ENCODE measurements at places on chromosomes 4 and X.

- no peak for DNase-seq
These were observed 210.9 kb upstream of the FAM241A start for GRCh38 chr4:111934314-111934713.

DNA sequence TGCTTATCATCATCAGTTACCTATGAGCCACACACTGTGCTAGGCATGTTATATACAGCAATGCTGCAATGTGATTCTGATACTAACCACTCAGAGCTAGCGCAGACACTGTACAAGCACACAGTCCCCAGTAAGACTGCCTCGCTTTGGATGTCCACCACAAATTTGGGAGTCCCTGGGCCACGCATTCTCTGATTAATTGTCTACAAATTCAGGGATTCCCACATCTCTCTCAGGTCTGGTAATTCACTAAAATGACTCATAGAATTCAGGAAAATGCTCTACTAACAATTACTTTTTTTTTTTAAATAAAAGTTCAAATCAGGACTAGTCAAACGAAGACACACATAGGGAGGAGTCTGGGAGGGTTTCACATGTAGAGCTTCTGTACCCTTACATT, 652.1 kb upstream of the AADAT start:
- no peak for DNase-seq

DNA sequence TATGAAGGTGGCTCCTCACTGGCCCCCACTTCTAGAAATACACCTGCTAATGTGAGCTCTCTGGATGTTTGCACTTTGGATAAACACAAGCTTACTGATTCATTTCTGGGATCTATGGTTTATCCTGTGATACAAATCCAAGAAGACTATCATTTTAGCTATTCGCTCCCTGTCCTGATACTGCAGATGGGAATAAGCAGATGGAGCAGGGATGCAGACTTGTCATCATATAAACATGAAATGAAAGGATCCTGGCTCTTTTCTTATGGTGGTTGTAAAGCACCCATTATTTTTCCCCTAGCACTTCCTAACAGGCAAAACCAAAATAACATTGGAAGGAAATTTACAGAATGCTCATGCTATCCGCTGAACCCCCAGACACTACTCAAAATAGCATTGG, 162.9 kb upstream of the NOCT start:
- no peak for DNase-seq

DNA sequence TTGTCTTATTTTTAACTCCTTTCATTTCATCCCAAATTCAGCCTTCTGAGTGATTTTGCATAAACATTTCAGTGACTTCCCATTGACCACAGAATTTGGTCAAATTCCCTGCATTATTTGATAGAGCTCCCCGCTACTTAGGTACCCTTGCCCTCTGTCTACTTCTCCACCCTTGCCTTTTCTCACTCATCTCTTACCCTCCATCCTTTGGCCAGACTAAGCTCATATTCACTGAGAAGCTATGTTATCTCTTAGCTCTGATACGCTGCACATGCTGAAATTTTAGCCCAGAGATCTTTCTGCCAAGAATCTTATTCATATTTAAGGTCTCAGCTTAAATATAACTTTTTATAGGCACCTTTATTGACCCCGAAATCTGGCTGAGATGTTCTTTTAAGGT, 1031.9 kb downstream of the ADGRL3 start:
- no peak for DNase-seq

GRCh38 chr4:2085496-2085901, 26.4 kb downstream of the NAT8L start:
- no peak for DNase-seq

GRCh38 chr4:157806184-157806583, 366.6 kb downstream of the GASK1B start:
- no peak for DNase-seq

GRCh38 chrX:68757331-68757730, 71.5 kb upstream of the EFNB1 start:
- DNase-seq: no peak

GRCh38 chrX:85111347-85111746, 107.7 kb downstream of the APOOL start:
- DNase-seq: no peak

DNA sequence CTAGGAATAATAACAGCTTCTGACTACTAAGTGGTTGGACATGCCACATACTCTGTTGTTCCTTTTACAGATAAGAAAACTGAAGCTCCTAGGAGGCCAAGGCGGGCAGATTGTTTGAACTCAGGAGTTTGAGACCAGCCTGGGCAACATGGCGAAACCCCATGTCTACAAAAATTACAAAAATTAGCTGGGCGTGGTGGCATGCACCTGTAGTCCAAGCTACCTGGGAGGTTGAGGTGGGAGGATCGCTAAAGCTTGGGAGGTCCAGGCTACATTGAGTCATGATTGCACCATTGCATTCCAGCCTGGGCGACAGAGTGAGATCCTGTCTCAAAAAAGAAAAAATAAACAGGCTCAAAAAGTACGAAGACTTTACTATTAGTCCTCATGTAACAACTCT, 30.6 kb upstream of the PHF8 start:
- no peak for DNase-seq

DNA sequence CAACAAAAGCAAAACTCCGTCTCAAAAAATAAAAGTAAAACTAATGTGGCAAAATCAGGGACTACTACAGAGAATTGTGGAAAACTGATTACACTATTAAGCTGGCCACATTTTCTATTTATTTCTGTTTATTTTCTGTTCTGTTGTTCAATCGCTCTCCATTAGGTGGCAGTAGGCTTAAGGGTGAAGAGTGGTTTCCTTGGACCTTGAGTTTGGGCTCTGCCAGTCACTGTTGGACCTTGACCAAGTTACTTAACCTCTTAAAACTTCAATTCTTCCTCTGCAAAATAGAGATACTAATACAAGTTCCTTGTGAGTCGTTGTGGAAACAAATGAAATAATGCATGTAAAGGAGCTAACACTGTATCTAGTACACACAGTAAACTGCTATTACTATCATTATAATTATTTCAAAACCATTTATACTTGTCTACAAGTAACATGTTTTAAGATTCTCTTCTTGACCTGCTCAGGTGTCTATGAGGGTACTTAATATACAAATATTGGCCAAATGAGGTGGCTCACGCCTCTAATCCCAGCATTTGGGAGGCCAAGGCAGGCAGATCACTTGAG, 15.2 kb downstream of the HSD17B11 start:
- DNase-seq: peak; percentile 41

GRCh38 chr4:147546349-147546748, 65.5 kb downstream of the EDNRA start:
- no peak for DNase-seq

DNA sequence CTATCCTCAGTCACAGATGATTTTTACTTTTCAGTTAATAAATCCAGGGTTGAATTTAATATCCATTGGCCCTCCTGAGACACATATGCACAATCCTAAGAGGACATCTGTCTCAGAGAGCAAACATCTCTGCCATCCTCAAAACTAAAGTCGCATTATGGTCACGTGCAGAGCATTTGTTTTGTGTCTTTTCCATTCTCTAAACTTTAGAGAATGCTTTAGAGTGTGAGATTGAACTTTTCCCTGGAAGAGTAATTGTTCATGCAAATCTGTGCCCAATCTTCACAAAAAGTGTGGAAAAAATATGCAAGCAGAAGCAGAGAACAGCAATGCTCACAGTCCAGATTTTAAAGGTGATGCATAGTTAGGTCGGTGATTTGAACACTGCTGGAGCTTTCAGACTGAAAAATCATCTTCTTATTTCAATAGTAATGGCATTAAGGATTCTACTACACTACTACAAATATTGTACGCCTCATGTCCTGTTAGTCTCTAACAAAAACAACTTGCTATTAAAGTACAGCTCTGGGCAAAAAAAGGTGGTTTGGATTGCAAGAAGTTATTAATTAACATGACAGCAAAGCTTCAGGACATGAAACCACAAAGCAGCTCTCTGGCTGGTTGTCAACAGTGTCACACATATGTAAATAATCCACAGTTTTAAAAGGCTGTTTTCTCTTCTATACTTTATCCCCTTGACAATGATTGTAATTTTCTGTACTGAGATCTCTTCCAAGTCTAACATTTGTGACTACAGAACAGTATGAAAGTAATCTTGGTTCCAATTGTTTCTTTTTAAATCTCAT, 19.9 kb downstream of the DCHS2 start:
- no peak for DNase-seq

DNA sequence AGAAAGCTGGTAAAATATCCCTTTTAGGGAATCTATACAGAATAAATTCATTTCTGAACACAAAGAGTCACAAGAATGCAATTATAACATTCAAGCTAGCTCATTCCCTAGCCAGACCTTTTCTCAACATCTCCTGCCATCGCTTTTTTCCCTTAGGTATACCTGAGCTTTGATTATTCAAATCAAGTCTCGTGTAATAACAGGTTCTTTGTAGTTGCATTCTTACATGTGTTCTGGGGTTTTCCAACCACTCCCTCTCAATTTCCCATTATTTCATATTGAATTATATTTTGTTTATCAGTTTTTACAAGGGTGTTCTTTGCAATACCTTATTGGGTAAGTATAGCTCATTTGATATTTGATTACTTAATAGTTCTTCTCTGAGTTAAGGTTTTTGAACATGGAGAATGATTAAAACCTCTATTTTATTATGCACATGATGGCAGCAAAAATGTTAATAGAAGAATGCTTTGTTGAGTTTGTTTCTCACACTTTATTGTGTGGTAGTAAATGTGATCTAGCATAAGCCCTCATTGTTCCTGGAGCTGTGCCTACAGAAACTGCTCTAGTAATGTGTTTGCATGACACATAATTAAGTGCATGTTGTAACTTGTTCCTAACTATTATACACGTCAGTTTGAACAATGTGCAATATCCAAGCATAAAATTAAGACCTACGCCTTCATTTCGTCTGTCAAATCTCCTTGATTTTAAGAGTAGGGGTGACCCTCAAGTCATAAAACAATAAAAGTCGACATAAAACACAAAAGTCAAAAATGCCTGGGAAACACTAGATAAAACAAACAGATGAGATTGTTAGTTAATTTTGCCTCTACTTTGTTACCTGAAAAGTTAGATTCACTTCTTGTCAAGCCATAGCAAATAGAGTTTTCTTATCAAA, 124.0 kb upstream of the POF1B start:
- no peak for DNase-seq

DNA sequence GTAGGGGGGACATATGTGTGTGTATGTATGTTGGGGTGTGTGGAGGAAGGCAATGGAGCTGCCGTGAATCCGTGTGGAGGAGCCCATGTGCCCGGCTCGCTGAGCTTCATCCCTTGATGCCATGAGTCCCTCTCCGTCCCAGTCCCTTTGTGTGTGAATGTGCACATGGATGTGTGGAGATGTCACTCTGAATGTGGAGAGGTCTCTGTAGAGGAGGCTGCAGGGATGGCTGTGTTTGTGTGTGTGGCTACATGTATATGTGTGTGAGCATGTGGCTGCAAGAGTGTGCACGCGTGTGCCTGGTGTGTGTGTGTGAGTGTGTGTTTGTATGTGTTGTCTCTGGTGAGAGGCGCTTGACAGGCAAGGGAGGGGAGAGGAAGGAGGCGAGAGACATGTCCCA, 1.3 kb downstream of the DLG3 start:
- no peak for DNase-seq

- DNase-seq: no peak
These were observed 50.7 kb upstream of the NLGN4X start for GRCh38 chrX:6279277-6279909.

- no peak for DNase-seq
These were observed 34.2 kb downstream of the COX7B2 start for GRCh38 chr4:46874811-46875210.

DNA sequence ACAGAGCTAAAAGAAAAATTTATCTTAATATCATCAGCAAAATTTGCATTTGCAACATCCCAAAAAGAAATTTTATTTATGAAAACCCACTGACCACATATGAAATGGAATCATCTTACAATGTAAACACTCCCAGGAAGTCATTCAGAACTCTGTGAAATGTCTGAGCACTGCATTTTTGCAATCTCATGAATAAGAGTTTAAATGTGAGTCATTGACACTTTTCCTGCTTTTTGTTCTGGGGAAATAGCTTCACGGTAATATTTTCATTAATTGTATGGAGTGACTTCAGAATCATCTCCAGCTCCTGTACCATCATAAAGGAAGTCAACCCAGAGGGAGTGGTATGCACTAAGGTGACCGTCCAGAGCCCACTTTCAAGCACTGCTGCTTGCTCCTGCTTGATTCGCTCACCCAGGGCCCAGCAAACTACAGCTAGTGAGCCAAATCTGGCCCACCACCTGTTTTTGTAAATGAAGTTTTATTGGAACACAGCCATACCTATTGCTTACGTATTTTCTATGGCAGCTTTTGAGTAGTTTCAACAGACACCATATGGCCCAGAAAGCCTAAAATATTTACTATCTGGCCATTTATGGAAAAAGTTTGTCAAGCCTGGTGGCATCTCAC, 17.2 kb downstream of the EDNRA start:
- DNase-seq: no peak

DNA sequence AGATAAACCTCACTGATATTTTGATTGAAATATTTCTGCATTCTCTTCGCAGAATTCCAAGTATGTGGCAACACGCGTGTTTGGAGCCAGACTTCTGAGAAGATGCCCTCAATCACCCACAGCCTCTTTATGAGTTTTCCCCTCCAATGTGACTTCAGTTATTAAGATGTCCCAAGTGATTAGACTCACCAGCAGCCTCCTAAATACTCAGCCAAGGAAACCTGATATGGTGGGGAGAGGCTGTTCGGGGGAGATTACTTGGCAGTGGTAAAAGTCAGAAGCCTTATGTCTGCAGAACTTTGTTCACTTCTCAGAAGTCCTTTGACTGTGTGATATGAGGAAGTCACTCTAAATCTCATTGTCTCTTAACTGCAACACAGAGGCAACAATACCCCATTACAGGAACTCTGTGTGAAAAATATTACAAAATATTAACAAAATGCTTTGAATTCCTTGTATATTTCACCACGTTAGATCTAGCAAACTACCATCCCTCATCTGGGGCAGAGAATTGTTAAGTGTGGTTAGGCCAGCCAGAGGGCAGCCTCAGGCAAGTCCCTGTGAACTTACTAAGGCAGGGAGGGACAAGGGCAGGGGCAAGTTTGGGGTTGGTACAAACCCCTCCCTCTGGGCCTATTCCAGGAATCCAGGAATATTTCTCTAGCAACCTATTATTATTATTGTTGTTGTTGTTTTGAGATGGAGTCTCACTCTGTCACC, 151.4 kb upstream of the USP9X start:
- DNase-seq: peak; percentile 57

DNA sequence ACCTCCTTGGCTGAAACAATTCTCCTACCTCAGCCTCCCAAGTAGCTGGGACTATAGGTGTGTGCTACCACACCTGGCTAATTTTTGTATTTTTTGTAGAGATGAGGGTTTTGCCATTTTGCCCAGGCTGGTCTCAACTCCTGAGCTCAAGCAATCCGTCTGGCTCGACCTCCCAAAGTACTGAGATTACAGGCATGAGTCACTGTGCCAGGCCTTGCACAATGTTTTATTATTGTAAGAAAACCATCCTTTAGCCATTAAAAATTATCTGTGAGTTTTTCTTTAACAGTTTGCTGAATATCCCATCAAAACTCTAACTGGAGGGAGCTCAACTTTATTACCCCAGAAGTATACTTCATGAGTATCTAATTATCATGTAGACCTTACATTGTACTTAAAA, 900.3 kb downstream of the PCDH7 start:
- DNase-seq: no peak
